Fibroblast of upper back skin (primary cell): ENCODE measurements at places on chromosomes 5 and 9.

- no peak for DNase-seq
Observed at GRCh38 chr9:95511616-95511931, 5.2 kb downstream of the PTCH1 start.

DNA sequence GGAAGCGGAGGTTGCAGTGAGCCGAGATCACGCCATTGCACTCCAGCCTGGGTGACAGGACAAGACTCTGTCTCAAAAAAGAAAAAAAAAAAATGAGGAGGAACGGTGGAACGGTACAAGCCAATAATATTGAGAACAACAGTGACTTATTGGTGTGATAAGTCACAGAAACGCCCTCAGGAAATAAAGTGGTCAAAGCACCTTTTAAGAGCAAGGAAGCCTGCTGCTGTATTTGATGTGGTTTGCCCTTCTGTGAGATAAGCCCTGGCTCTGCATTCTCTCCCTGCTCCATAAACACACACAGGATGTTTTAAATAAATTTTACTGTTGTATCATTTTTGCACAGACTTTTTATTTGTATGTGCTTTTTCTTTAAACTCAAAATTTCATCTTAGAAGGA, 269.9 kb upstream of the MSX2 start:
- DNase-seq, result no peak

- no peak for DNase-seq
Observed at GRCh38 chr9:77719321-77719720, 71.2 kb upstream of the GNA14 start.

- no peak for DNase-seq
Observed at GRCh38 chr5:75614176-75614575, 2.9 kb downstream of the ANKDD1B start.

DNA sequence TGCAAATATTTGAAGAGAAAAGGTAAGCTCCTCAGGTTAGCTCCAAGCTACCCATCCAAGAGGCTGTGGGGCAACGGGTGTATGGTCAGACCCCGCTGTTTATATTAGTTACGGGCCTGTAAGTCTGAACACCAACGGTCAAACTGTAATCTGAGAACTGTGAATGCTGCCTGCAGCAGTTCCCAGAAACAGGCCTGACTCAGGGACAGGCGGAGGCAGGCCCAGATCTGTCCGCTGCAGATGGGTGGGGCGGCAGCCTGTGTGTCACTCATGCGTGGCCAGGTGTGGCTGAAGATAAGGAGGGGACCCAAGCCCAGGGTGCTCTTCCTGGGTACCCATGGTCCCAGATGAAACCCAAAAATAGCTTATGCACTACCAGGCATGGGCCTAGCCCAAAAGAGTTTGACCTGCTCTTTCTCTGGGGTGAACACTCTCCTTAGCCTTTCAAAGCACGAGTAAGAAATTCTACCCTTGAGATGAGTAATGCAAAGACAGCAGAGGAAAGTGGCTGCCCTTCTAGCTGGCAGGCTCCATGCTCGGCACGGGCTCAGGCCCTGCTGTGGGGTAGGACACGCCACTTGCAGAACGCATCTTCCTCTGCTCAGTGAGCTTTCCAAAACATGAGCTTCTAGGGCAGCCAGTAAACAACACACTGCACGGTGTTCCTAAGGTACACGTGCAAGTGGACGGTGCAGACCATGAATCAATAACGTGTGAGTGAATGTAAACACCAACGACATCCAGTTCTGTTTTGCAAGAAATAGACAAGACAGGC, 9.1 kb downstream of the UBAC1 start:
- no peak for DNase-seq

- DNase-seq, result peak; percentile 86
Observed at GRCh38 chr9:20315677-20316076, 306.6 kb downstream of the MLLT3 start.
